ENCODE measurements at places on chromosomes 1 and 21. TPM values are rescaled to one million over a fixed set of nuclear protein-coding genes. Genes with fewer than 3 reads are reported as not detected.
A peak's percentile ranks its signal among the peaks of the same experiment; 100 is the strongest.

GRCh38 chr21:41600556-41600955 lies 92.6 kb upstream of the TMPRSS2 start:
- H3K4me3 ChIP-seq, result no peak overlapping the region
- no peaks in the 10 kb centered on the region for H3K36me3 ChIP-seq
- no peak overlapping the region for H3K27ac ChIP-seq
- peaks cover 7% of the 10 kb centered on the region for H3K27me3 ChIP-seq

OR2T8 gene
- not detected for total RNA-seq

DNA sequence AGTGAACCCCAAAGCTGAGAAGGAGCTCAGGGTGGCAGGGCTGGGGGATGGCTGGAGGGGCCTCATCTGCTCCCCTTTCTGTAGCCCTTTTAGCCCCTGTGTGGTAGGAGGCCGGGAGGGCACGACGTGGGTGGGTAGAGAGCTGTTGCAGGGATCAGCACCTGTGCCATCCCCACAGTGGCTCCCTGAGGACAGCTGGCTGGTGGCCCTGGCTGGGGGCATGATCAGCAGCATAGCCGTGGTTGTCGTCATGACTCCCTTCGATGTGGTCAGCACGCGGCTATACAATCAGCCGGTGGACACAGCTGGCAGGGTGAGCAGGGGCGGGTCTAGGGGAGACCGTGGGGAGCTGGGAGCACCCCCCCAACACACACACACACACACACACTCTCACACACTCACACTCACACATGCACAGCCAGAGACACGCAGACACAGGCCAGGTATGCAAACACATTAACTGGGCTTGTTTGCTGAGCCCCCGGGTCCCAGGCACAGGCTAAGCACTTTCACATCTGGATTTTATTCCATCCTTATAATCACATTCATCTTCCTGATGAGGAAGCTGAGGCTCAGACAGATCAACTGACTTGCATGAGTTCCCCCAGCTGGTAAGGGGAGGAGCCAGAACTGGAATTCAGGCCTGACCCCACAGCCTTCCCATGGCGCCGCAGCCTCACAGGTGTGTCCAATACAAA lies 2.5 kb downstream of the SLC25A34 start:
- H3K36me3 ChIP-seq, result peaks cover 14% of the 10 kb centered on the region
- no peak for DNase-seq
- H3K4me3 ChIP-seq, result no peak overlapping the region
- no peaks in the 10 kb centered on the region for H3K27me3 ChIP-seq
- H3K27ac ChIP-seq, result no peak overlapping the region

- no peaks in the 10 kb centered on the region for H3K36me3 ChIP-seq
- H3K27me3 ChIP-seq, result no peaks in the 10 kb centered on the region
- H3K4me3 ChIP-seq, result no peak overlapping the region
- H3K4me1 ChIP-seq, result no peaks in the 10 kb centered on the region
- no peak for DNase-seq
Observed at GRCh38 chr1:244335456-244335855, 116.3 kb downstream of the ADSS2 start.

GRCh38 chr1:3685906-3686305 lies 33.6 kb downstream of the TP73 start:
- H3K4me3 ChIP-seq, result no peak overlapping the region
- DNase-seq, result no peak
- H3K36me3 ChIP-seq, result no peaks in the 10 kb centered on the region
- H3K27me3 ChIP-seq, result peaks cover 28% of the 10 kb centered on the region

SH2D2A gene
- not detected for total RNA-seq

GRCh38 chr1:228408869-228409805 lies 2.5 kb upstream of the TRIM11 start:
- peak overlapping the region; percentile 16 for H3K27ac ChIP-seq
- H3K27me3 ChIP-seq, result no peaks in the 10 kb centered on the region
- DNase-seq, result peak; percentile 56
- H3K36me3 ChIP-seq, result peaks cover 3% of the 10 kb centered on the region
- peaks cover 46% of the 10 kb centered on the region for H3K4me1 ChIP-seq

- peaks cover 15% of the 10 kb centered on the region for H3K4me1 ChIP-seq
- H3K4me3 ChIP-seq, result no peak overlapping the region
- no peaks in the 10 kb centered on the region for H3K36me3 ChIP-seq
- no peak for DNase-seq
- H3K27ac ChIP-seq, result no peak overlapping the region
Observed at GRCh38 chr21:45388611-45389296, 16.2 kb upstream of the COL18A1 start.

HSD11B1 gene
- total RNA-seq, result 51.0 TPM

GRCh38 chr1:52240592-52241210 lies 98.8 kb downstream of the ZFYVE9 start:
- DNase-seq, result no peak
- no peak overlapping the region for H3K27ac ChIP-seq
- H3K4me1 ChIP-seq, result no peaks in the 10 kb centered on the region
- no peaks in the 10 kb centered on the region for H3K27me3 ChIP-seq
- no peak overlapping the region for H3K4me3 ChIP-seq

DNA sequence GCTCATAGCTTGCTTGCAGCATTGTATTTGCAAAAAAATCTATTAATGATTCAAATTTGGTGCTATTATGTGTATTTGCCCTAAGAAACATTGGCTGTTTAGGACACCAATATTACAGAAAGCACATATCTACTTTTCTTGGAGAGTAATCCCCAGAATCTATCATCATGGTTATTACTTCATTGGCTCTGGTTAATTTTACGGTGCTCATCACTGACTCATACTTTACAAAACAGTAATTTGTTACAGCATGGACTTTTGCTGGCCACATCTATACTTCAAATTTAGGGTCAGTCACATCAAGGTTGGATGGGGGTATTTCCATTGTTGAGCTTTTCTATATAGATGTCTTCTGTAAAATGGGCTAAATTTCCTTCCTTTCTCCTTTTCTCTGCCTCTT lies 45.7 kb downstream of the SH3GLB1 start:
- H3K36me3 ChIP-seq, result peaks cover 3% of the 10 kb centered on the region
- H3K4me1 ChIP-seq, result no peaks in the 10 kb centered on the region

DNA sequence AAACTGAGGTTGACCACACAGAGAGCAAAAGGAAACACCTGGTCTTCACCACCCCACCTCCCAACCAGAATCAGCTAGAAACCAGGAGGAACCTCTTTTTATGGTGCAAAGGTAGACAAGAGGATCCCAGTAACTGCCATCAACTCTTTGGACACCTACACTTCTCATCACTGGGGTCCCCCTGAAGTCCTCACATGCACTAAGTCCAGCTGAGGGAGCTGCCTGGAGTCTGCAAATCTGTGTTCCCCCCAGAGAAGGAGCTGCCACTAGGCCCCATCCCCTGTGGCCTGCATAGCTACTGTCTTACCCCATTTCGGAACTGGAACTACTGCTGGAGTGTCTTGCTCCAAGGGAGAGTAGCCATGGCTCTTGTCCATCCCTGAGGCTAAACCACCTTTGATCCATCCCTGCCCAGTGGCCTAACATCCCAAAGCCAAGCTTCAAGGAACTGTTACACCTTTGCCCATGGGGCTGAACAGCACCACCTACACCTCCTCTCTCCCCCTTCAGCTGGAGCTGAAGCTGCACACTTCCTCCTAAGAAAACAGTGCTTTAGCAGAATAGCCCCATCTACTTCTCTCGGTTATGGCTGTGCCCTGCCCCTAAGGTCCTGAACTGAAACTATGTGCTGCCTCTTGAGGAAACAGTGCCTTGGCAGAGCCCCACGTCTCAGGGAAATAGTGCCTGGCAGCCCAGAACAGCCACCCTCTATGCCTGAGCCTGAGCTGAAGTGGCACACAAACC lies 85.4 kb upstream of the CD53 start:
- H3K27ac ChIP-seq, result no peak overlapping the region
- H3K36me3 ChIP-seq, result no peaks in the 10 kb centered on the region
- DNase-seq, result no peak
- H3K4me1 ChIP-seq, result no peaks in the 10 kb centered on the region
